ENCODE measurements at places on chromosomes 3 and 15.
A peak's percentile ranks its signal among the peaks of the same experiment; 100 is the strongest.

- no peak for DNase-seq
Observed at GRCh38 chr3:4356220-4356540, 53.0 kb downstream of the SETMAR start.

DNA sequence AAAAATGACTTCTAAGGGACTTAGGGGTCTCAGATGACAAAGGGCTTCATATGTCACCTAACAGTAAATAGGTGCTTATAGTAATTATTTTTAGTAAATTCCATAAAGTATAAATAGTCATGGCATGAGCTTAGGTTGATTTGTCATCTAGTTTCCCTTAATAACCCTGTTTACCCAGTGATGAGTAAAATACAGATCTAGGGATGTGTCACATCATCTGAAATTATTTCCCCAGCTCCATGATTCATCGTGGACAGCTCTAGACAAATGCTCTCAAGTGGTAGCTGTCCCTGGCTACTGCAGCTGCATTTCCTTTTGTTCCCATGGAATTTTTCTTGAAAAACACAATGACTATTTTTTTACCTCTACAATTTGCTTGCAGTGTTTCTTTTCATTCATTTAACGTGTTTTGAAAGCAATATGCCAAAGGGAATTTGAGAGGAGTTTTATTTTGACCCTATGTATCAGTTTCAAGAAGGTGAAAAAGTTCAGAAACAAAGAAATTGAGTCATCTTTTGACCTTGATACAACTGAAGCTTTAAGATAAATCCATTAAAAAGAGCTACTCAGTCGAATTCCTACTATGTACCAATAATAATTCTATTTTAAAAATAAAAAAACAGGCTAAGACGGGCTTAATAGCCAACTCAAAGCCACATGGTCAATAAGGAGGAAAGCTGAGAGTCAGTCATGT is 241.6 kb downstream of the KCNMB2 start:
- DNase-seq = peak; percentile 86

- DNase-seq = no peak
Observed at GRCh38 chr3:137325170-137325569, 367.4 kb downstream of the IL20RB start.

DNA sequence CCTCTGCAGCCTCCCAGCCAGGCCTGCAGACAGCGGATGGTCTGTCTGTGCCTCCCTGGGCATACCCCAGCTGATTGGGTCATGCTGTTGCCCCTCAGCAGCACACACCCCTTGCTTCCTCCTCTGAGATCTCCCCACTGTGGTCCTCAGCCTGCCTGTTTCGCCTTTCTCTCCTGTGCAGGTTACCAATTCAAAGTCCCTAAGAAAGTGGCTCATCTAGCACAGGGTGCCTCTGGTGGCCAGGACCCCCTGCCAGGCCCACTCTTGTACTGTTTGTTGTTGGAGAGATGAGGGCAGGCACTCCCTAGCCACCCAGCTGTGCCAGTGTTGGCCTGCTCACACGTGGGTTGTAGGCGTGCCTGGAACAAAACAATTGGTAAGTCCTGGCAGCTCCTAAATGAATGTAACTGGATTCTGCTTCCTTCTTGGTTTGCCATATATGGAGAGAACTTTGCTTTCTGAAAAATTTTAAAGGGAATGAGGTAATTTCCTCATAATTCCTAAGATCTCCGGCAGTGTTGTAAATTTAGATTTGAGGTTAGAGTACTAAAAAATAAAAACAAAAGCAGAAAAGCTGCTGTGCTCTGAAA is 213.2 kb upstream of the IL12A start:
- no peak for DNase-seq

DNA sequence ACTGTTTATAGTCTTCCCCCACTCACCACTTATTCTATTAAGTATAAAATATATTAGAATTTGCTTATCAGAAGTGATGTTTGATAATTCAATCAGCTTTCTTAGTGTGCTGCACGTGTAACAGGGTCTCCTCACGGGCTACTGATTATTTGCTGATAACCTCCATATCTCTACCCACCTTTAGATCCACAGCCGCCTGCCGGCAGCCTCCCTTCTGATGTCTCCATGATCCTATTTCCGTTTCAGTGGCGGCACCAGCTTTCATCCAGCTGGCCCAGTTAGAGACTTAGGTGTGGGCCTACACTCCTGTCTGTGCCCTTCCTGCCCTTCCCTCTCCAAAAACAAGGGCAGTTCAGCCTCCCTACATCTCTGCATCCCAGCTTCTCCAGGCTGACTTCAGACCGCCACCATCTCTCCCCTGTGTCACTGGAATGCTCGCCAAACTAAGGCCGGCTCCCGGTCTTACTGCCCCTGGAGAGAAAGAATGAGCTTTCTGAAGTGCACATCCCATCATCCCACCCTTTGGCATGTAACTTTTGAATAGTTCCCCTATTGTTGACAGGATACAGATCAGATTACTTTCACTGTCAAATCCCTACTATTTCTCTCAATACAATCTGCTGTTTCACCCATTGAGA is 76.6 kb upstream of the PRTG start:
- no peak for DNase-seq
